ENCODE measurements at places on chromosomes 2 and 18.
A peak's percentile ranks its signal among the peaks of the same experiment; 100 is the strongest.

DNA sequence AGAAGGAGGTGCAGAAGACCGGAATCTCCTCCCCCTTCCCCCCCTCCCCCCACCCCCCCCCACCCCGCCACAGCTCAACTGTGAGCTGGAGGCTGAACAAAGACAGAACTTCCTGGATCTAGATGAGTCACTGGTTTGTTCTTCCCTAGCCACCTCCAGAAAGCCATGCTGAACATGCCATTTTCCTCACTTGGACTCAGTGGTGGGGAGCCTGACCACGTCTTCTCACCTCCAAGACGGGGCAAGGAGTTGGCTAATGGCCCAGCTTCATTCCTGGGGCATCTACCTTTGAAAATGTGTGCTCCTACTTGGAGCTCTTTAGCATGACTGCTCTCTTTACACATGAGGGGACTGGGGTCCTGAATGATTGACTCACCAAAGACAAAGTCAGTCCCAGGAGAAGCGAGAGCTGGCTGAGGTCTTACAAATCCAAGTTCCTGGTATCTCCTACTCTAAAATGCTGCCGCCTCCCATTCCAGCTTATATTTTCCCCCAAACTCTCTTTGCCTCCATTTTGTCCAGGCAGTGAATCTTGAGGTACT is 22.6 kb upstream of the FZD5 start:
- DNase-seq = peak; percentile 70

- DNase-seq = no peak
Measured at GRCh38 chr2:24899361-24899910, 20.6 kb downstream of the ADCY3 start.

DNA sequence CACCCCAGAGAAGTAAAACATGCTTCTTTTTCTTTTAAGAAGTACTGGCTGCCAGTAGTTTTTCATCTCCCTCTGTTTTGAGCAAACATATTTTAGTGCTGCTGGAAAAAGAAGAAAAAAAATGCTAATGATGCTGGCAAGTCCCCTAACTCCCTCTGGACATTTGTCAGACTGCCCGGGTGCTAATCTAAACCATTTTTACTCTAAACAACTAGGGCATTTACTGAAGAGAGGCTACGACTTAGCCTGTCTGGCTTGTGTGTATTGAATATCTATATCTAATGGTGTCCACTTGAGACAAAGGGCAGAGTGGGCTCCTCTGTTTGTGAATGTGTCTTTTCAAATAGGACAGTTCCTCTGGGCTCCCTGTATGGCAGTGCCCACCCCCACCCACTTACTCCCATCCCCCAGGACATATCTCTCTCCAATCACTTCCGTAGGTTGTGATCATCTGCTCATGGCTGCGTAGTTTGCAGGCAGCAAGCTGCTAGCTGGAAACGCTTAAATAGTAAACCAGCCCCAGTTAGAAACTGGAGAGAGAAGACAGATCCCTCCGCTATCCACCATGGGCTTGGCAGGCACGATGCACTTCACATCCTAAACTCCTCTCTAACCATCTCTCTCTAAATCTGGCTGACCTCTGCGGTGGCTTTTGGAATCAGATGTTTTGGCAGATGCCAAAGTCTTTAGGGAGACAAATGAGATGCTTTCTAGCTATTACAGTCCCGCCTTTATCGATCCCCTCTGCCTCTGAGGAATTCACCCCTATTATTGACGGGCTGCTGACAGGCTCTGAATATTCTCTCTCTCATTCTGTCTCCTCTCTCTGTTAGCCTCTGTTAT is 58.3 kb downstream of the DOCK10 start:
- DNase-seq = no peak

GRCh38 chr18:10499230-10499629 is 26.6 kb upstream of the NAPG start:
- DNase-seq = peak; percentile 72

GRCh38 chr2:26726228-26726627 is 33.7 kb downstream of the KCNK3 start:
- DNase-seq = no peak

DNA sequence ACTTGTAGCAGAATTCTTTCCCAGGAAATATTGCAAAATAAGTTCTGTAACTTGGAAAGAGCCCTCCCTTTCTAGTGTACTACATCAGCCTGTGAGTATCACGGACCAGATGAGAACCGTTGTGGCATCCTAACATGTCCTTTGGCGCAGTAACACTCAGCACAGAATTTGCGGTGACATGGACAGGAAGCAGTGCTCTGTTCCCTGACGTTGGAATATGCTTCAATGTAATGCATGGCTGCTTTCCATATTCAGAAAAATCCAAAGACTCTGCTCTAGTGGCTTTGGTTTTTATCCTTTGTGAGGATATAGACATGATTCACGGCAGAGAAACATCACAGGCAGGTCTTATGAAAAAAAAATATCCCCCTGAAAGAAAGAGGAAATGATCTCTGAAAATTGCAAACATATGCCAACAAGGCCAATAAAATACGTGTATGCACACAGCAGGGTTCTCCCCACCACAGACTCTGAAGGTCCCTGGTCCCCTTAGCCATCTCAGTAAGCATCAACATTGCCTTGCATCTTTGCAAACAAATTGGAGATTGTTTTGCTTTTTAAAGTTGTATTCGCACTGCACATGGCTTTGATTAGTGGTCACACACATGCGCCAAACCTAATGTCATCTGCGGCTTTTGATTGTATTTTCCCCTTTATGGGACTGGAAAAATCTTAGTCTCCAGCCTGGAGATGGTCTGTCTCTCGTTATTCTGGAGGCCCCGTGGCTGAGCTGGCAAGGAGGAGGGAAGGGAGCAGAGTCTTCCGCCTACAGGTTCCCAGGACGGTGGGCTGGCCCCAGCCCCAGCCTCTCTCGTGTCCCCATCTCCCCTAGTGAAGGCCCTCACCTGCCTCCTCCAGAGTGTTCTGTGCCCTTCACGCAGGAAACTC is 122.9 kb downstream of the COPS8 start:
- no peak for DNase-seq

DNA sequence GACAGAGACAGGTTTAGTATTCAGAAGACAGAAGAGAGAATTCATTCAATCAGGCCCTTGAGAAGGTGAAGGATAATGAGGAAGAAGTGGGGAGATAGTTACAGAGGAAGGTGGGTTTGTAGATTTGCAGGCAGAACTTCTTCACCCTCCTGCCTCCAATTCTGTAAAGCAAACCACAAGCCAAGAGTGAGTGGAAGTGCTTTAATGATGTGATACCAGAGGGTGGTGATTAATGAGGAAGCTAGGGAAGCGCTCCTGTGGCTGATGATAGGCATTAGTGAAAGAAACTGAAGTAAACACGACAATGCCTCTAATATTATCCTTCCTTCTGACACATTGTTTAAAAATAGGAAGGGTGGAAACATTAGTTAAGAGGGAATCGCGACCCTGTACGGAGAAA is 78.2 kb downstream of the CAPN13 start:
- DNase-seq = no peak

GRCh38 chr18:61935362-61935761 is 42.6 kb upstream of the RNF152 start:
- no peak for DNase-seq

DNA sequence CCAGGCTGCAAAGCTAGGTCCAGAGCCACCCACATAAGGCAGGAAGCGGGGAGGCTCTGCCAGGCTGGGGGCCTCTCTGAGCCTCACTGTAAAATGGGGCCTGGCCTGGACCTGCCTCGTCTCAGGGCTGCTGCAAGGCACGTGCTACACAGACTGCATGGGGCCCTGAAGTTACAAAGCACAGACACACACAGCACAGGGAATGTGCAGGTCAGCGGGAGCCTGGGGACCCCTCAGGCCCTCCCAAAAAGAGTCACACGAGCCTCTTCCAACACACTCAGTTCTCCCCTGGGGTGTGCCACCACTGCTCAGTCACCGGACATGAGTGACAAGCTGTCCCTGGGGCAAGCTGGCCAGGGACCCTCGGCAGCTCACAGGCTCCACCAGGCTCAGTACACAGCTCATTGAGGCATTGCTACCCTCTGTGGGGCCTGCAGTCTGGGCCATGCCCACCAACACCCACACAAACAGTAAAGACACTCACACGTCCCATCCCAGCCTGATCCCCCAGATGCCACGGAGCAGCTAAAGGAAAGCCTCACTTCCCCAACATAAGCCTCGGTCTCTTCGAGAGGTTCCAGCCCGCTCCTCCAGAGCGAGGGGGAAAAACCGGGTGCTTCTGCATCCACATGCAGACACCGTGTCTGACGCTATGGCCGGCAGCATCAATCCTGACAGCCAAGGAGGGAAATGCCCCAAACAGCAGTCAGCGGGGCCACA is 33.7 kb downstream of the BOK start:
- DNase-seq = no peak

GRCh38 chr2:10783421-10783820 is 29.2 kb downstream of the PDIA6 start:
- no peak for DNase-seq

- DNase-seq = no peak
Measured at GRCh38 chr2:74497777-74498499, 1.5 kb downstream of the LBX2 start.

DNA sequence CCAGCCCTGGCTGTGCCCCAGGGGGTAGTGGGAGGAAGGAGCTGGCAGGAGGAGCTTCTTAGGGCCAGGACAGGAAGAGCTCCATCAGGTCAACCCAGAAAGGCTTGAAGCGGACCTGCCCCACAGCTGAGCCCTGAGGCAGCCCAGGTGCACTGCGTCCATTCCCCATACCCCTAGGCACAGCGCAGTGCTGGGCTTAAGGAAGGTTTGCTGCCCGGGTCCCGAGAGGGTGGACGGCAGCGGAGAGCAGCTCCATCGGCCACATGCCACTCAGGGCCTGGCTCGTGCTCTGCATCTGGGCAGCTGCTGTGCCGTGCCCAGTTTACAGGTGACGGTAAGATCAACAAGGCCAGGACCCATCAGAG is 26.4 kb downstream of the DNMT3A start:
- no peak for DNase-seq

DNA sequence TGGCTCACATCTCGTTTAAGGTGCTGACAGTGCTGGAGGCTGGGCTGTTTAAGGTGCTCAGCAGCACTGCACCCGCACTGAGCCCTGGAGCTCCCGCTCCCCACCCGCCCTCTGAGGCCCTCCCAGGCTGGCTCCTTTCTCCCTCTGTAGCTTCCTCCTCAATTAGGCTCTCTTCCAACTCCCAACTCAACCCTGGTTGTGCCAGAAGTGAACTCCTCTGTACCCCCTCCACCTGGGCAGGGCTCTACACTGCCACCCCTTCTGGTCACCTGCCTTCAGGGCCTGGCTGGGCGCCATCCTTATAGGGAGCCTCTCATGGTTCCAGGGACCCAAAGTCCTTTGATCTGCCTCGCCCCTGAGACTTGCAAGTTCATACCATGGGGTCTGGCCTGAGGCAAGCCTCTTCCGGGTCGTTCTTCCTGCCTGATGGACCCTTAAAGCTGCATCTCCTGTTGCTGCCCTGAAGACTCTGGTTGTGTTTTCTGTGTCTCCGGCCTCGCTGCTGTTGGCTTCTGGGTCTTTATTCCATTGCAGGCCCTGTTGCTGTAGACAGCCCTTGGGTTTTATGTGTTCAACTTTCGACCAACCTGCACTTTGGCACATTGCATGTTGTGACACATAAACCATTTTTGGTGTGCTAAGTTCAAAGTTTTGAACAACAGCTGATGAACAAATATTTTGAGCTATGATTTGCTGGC is 199.6 kb downstream of the LDLRAD4 start:
- no peak for DNase-seq

DNA sequence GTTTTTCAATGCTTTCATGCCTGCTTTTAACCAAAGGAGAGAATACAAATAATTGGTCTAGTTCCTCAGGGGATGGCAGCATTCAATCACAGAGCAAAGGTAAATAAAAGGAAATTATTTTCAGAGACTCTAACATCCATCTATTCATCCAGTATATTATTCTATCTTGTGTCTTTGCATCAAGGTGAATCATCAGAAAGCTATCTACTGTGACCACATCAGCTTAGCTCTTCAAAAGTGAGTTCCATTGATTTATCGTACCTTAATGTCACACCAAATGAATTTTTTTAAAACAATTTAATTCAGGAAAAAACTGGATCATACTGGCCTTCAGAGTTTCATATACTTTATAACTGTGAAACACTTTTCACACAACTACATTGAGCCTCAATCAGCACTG is 66.1 kb downstream of the CHN1 start:
- no peak for DNase-seq

- DNase-seq = no peak
Measured at GRCh38 chr2:105510761-105511528, 112.1 kb upstream of the FHL2 start.

DNA sequence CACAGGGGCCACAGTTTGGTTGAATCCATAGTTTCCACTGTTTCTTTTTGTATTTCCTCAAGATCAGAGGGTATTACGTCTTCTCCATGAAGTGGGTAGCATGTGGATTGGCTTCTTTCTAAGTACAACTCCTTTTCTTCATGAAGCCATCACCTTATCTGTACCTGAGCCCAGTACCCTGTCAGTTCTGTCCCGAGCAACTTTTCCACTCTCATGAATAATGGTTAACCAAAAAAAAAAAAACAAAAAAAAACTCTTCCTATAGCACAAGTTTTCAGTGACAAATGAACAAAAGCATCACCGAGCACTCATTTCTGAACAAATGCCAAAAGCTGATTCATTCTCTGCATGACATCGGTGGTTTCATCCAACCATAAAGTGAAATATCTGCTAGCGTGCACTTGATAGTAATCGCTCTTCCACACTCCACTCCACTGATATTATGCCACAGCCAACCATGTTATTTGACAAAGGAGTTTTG is 53.0 kb upstream of the CCDC150 start:
- no peak for DNase-seq

GRCh38 chr18:3212657-3213056 is 7.1 kb downstream of the MYOM1 start:
- DNase-seq = no peak

- no peak for DNase-seq
Measured at GRCh38 chr2:176745543-176746200, 466.9 kb upstream of the HNRNPA3 start.

GRCh38 chr2:100683231-100683630 is 120.4 kb downstream of the PDCL3 start:
- DNase-seq = no peak

DNA sequence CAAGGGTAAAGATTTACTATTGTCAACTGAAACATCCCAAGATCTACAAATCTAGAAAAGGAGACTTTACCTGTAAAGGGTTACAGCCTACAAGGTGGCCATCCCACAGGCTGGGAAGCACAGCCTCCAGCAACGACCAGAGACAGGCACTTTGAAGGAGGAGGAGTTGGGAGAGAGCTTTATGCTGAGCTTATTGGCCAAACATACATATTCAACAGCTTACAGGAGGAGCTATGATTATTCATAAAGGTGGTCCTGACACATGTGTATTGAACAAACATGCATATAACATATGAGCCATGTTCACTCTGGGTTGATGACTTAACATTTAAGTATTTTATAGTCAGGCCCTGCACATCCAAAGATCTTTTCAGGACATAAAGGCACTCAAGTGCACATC is 11.1 kb upstream of the ABCA12 start:
- DNase-seq = no peak

DNA sequence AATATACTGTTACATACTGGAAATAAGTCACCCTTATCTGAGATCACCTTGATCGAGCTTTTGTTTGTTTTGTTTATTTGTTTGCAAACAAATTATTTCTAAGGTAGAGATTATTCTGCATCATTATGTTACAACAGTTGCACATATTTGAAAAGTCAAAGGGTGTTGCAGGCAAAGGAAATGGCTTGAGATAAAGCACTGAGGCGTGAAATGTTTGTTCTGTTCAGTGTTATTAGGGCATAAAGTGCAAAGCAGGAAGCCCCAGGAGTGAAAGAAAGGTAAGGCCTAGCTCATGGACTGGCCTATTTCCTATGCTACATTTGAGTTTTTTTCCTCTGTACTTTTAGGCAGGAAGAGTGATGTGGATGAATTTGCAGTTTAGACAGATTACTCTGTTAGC is 1815.6 kb upstream of the LRRTM1 start:
- DNase-seq = no peak
